Mesothelial cell of epicardium (in vitro differentiated cells): ENCODE measurements at places on chromosomes 1 and 21.

GRCh38 chr1:24392982-24393650 lies 20.5 kb downstream of the STPG1 start:
- H3K27ac ChIP-seq, result peak overlapping the region; percentile 27
- H3K4me3 ChIP-seq, result no peak overlapping the region
- DNase-seq, result no peak
- H3K36me3 ChIP-seq, result peaks cover 6% of the 10 kb centered on the region
- no peaks in the 10 kb centered on the region for H3K27me3 ChIP-seq
- H3K4me1 ChIP-seq, result peaks cover 28% of the 10 kb centered on the region

DNA sequence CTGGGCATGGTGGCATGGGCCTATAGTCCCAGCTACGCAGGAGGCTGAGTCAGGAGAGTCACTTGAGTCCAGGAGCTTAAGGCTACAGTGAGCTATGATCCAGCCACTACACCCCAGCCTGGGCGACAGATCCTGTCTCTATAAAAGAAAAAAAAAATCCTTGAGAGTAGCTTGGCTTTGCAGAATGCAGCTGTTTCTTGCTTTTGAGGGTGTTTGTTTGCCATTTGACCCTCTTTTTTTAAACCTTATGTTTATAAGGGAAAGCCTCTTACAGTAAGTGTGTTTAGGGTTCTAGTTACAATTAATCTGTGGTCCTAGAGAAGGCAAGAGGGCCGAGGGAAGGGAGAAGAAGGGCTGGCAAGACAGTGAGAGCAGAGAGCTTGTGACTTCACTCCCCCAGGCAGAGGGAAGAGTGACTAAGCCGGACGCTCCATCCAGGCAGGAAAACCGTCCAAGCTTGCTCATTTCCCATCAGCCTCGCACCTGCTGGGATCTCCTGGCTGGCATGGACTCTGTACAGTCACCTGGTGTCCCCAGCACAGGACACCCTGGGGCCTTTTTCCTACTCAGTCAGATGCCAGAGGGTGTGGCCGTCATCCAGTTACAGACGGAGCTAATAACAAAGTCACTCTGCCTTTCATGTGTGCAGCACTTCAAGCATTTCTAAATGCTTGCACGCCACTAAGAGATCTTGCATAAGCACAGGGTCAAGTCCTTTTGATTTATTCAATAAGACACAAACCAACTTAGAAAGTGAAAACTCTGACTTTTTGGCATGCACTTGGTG lies 55.5 kb upstream of the PSEN2 start:
- peak overlapping the region; percentile 77 for H3K27ac ChIP-seq
- peaks cover 25% of the 10 kb centered on the region for H3K4me1 ChIP-seq
- no peak for DNase-seq
- H3K4me3 ChIP-seq, result no peak overlapping the region
- no peaks in the 10 kb centered on the region for H3K27me3 ChIP-seq

GRCh38 chr1:227785094-227785804 lies 30.2 kb upstream of the PRSS38 start:
- DNase-seq, result no peak
- no peak overlapping the region for H3K4me3 ChIP-seq
- peaks cover 15% of the 10 kb centered on the region for H3K27me3 ChIP-seq
- no peaks in the 10 kb centered on the region for H3K36me3 ChIP-seq
- H3K4me1 ChIP-seq, result peaks cover 21% of the 10 kb centered on the region
- H3K27ac ChIP-seq, result no peak overlapping the region

DNA sequence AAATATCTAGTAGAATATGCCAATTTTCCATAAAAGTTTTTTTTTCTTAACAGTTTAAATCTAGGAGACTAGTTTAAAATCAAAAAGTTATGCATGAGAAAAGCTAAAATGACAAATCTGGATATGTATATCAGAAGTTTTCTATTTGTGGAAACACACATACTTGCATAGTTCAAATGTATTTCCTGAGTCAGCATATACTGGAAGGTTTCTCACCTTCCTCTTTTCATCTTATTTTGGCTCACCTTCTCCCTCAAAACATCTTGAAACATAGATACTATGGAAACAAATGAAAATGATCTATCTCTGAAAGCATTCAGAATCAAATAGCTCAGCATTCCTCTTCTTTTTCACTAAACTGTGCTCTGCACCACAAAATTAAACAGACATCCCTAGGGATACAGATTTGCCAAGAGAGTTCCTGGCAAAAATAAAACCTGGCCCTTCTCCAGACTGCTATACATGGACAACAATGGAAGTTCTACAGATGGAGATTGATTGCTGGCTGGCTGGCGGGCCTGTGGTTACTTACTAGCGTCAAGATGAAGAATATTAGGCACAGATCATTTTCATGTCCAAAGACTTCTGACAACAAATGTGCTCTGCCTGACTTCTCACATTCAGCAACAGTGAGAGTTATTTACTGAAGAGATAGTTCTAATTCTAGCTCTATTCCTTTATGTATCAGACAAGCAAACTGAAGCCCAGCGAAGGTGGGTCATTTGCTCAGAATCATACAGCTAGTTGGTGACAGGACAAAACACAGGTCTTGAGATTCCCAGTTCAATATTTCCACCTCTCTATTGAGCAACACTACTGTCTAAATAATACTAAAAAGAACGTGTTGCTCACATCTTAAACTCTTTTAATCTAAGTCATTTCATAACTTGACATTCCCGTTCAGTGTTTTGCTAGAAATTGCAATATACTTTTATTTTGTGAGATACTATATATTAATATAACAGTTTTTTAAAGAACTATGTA lies 26.6 kb downstream of the DIPK1A start:
- peaks cover 38% of the 10 kb centered on the region for H3K4me1 ChIP-seq
- DNase-seq, result no peak
- H3K4me3 ChIP-seq, result no peak overlapping the region
